ENCODE measurements at places on chromosomes 7 and 10.

- no peak for DNase-seq
Measured at GRCh38 chr7:136030867-136031318, 53.7 kb upstream of the MTPN start.

DNA sequence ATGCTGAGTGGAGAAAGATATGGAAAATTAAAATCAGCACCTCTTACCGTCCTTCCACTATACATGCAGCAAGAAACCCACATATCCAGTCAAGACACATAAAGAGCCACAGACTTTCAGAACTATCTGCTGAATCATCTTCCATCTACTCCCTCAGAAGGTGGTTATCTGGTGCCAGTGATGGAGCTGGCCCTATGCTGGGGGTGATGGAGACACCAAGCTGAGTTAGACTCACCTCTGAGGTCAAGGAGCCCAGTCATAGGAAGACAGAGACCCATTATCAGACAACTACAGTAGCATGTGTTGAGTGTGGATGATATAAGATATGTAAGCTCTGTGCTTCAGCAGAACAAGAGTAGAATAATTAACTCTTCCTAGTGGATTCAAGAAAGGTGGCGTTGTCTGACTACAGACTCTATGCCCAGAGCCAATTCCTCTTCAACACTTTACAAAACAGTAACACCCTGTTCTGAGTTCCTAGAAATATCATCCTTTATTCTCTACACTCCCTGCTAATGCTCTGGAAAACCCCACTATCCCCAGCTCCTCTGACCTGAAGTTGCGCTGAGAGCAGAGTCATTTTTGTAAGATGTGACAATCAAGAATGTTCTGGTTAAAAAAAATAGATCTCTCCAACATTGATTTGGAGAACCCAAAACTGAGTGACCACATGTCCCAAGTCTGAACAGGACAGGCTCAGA is 14.3 kb downstream of the CYP3A5 start:
- DNase-seq, result no peak

DNA sequence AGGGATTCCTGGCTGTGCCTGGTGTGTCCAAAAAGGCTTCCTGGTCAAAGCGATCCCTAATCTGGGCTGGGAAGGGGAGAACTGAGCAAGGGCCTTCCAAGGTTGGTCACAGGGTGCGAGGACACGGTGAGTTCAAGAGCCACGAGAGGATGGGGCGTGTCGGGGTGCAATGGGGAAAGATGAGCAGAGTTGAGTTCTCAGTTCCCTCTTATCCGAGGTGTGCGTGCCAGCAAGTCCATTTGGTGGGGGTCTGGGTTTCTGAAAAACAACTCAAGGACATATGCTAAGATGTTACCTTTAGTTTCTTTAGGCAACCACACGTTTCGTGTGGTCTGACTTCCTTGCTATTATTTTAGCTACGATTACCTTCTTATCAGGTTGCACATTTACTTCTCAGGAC is 1.3 kb downstream of the ZNF775 start:
- no peak for DNase-seq

DNA sequence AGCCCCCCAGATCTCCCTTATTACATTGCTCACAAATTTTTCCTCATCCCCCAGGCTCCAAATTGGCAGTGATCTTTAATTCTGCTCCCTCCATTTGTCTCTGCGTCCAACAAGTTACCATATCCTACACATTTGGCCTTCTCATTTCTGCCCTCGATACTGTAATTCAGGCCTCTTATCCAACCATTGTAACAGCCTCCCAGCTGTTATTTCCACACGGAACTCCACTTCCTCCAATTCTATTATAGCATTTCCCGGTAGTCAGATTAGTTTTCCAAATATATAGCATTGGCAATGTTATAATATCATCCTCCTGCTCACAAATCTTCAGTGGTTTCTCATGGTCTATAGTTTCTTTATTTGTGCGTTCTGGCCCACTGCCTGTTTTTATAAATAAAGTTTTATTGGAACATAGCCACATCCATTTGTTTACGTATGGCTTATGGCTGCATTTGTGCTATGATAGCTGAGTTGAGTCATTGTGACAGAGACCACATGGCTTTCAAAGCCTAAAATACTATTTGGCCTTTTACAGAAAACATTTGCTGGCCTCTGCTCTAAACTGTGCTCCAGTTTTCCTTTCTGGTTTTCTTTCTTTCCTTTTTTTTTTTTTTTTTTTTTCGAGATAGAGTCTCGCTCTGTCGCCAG is 126.5 kb upstream of the ZNF438 start:
- peak; percentile 37 for DNase-seq

DNA sequence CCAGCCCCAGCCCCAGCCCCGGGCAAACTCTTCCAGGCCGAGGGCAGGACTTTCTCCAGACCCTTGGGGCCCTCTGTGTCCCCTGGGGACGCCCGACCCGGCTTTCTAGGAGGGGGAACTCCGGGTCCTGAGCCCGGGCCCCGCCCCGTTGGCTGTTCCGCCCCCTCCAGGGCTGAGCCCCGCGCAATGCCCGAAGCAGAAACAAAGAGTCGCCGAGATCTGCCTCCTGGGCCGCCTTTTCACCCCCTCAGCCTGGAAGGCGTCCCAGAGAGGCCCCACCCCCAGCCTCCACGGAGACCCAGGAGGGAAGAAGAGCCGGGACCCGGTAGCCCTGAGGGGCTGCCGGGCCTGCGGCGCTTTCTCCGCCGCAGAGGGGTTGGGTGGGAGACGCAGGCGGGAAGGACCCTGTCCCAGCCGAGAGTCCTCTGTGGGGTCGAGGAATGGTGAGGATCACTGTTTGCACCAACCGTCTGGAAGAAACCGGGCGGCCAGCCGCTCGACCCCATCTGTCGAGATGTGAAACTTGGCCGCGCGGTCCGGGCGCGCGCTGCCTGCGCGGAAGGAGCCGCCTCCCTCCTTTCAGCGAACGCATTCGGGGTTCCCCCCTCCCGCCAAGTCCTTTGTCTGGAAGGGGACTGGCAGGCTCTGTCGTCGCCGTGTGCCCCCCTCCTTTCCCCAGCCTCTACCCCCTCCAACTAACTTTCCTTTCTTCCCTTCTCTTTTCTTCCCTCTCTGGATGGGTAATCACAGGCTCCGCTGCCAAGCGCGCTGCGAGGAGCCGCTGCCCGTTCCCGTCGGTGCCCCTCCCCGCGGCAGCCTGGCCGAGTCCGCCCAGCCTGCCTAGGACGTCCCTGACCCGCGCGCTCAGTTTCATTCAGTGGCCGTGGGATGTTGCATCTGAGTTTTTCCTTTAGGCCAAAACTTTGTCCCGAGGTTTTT is 10.2 kb downstream of the EN2 start:
- no peak for DNase-seq

- DNase-seq, result no peak
Measured at GRCh38 chr10:51367127-51367526, 292.8 kb downstream of the PRKG1 start.

- DNase-seq, result no peak
Measured at GRCh38 chr7:74284781-74285259, 4.4 kb upstream of the CLIP2 start.

GRCh38 chr10:111102359-111102837 is 25.6 kb downstream of the ADRA2A start:
- no peak for DNase-seq

GRCh38 chr10:75875740-75876139 is 444.3 kb downstream of the LRMDA start:
- DNase-seq, result no peak

DNA sequence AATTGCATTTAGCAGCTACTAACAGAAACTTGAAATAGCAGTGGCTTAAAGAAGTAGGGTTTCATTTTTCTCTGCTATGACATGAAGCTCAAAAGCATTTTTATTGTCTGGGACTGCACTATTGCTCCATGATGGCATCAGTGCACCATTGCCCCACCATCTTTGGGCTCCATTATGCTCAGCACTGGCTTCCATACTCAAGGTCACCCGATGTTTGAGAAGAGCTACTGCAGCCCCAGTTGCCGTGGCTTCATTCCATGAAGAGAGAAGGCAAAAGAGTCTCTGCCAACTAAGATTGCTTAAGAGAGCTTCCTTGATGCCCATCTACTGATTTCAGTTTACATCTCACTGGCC is 192.2 kb upstream of the LRGUK start:
- peak; percentile 27 for DNase-seq

DNA sequence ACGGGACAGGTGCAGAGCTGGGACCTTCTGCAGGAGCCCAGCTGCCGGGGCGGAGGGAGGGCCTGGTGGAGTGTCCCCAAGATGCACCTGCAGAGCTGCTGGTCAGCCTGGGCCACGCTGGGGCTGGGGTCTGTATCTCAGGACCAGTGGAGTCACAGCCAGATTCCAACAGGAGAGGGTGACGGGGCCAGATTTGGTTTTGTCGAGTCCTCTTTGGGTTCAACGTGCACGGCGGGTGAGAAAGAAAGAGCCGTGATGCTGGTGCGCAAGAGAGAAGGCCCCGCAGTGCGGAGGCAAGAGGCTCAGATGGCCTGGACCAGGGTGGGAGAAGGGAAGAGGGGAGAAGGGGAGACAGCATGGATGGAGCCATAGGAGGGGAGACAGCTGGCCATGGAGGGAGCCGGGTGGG is 462.9 kb downstream of the PTPRN2 start:
- DNase-seq, result no peak

DNA sequence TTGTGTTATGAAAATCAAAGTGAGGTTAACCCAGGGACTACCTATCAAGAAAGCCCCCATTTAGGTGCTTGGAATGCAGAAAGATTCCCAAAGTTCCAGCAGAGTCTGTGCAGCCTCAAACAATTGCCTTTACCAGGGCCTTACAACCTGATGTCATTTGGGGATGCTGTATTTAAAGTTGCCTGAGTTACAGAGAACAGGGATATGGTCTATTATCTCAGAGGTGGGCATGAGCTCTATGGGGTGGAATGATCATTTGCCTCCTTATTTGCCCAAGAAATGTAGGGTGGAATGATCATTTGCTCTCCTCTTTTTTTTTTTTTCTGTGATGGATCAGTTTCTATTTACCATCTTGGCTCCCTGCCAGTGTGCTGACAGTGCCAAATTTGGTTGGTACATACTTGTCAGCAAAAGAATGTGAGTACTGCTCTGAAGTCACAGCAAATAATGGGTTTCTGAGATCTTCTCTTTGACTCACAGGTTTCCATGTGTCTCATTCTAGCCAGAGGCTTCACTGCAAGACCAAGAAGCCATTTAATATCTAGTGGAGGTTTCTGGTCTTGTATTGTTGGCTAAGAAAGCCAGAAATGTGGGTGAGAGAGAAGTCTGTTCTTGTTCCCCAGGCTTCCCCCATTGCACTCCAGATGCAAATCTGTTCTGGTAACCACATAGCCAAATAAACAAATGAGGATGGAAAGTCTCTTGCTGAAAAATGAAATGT is 45.5 kb upstream of the ZNRF2 start:
- peak; percentile 55 for DNase-seq

- DNase-seq, result no peak
Measured at GRCh38 chr7:129502708-129503685, 666 bp downstream of the SMKR1 start.

GRCh38 chr7:7504910-7505704 is 30.6 kb downstream of the COL28A1 start:
- DNase-seq, result no peak

GRCh38 chr7:98312201-98312600 is 30.7 kb downstream of the BRI3 start:
- DNase-seq, result no peak

DNA sequence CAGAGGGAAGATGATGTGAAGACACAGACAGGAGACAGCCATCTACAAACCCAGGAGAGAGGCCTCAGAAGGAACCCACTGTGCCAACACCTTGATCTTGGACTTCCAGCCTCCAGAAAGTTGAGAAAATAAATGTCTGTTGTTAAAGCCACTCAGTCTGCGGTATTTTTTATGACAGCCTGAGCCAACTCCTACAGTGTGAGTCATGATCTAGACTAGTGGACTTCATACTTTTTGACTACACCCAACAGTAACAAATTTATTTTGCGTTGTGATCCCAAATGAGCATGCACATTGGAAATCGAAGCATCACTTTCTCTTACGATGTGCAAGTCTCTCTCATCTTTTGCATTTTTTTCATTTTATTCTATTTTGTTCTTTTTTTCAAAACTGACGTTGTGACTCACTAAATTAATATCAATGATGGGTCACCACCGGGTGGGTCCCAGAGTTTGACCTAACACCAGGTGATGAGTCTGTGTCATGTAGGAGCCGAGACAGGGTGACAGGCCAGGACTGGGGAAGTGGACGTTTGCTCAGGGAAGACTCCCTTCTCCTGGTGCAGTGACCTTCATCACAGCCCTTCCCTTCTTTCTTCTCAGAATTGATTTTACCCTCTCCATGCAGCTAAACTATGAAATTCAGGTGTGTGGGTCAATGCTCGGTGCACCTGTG is 28.9 kb downstream of the PHYH start:
- DNase-seq, result peak; percentile 23

DNA sequence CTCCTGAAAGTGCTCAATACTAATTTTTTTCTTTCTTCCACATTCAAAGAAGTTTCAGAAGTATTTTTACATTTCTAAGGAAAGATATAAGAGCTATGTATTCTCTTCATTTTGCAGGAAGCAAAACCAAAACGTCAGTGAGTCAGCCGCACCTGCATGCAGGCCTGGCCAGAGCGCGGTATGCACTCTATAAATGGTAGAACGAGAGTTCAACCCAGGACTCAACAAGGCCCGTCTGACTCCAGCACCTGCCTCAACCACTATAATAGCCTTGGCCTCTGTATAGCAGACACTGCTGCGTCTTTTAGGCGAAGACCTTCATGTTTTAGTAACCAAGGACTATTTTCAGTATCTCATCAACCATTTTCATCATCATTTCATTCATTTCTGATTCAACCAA is 113.2 kb downstream of the KMT2E start:
- DNase-seq, result peak; percentile 46

GRCh38 chr7:122300211-122300932 is 4.2 kb downstream of the FEZF1 start:
- DNase-seq, result peak; percentile 38

- no peak for DNase-seq
Measured at GRCh38 chr7:157479326-157479725, 142.5 kb downstream of the DNAJB6 start.

GRCh38 chr7:95095259-95095965 is 188.0 kb downstream of the PPP1R9A start:
- no peak for DNase-seq

DNA sequence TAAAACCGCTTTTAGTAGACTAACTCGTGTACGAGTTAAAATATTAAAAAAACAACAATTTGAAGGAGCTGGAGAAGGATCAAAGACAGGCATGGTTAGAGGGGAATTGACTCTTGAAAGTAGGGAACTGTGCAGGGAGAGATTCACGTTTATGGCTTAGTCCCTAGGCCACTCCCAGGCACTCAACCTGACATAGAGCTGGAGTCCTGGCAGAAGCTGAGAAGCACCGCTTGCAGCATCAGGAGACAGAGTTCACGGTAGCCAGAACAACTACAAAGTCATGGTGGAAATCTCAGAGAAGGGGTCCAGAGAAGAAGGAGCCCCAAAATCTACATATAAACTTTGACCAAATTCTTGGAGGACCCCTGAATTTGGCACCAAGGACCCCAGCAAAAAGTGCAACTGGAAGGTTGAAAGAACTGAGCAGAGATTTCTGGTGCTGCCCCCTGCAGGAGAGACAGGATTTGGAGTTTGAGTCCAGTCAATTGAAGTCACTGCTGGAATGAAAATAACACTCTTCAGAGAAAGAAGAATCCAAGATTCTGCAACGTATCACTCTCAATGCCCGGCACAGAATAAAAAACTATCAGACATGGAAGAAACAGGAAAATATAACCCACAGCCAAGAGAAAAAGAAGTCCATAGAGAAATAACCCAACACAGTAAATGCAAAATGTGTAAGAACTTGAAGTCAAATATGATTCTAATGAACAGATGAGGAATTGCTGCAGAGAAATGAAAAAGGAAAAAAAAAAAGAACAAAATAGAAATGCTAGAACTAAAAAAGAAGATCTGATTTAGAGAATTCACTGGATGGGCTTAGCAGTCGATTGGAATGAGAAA is 493.3 kb upstream of the PODXL start:
- DNase-seq, result no peak

All from astrocyte (in vitro differentiated cells and primary cell).